ENCODE measurements at places on chromosomes 2 and 18. TPM values are rescaled to one million over a fixed set of nuclear protein-coding genes. Genes with fewer than 3 reads are reported as not detected.

DNA sequence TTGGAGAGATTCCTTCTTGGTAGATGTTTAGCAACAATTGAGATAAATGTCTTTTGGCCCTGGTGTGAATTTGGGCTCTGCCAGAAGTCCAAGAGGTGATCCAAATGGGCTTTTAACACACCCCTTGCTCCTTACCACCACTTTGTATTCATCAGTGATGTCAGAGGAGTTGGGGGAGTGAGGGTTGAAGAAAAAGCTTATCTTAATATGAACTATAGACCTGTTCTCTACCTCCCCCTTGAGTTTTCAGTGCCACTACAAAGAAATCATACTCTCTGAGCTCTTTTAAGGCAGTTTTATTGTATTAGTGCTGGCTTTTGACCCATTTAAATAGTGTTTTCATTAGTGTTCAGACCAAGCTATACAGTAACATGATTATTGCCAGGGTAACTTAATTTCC, 229.1 kb downstream of the PHLPP1 start:
- no peak for DNase-seq

DNA sequence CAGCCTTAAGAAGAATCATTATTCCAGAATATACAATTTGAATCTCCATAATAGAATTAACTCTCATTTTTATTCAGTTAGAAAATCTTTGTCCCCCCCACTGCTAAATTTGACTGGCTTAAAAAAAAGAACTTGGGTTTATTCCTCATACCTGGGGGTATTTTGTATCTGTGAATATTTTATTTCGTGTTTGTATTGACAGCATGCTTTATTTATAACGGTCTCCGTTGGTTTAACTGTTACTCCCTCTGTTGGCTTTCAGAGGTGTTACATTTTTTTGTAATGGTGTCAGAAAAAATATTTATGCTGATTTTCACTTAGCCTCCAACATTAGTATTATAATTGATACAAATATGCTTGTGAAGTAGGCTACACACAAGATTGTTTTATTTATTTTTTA, 109.1 kb downstream of the HAUS1 start:
- peak; percentile 42 for DNase-seq

FSHR gene
- total RNA-seq = not detected

GREB1 gene
- total RNA-seq = 0.39 TPM

DLGAP1 gene
- total RNA-seq = 0.07 TPM

DNA sequence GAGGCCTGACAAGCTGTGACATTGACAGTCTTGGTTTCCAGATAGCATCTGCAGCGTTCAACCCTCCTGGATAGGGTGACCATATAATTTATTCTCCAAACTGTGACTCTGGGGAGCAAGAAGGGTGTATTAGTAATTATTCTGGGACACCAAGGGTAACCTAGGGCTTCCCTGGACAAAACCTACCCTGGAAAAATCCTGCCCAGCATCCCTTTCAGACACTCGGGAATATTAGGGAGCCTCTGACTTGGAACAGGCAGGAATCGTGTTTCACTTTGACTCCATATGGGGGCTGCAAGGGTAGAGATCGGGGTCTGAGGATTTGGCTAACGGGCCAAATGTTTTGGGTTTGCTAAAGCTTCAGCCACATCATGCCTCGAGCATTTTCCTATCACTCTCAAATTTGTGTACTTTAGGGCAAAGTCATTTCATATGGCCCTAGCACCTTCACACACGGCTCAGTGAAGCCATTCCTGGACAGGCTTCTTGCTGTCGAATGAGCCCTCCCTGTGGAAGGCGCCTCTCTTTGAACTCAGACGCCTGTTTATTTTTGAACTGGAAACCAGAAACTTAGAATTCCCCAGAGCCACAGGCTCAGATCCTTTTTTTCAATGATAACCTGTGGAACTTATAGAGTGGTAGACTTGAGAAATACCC, 129.9 kb downstream of the DDX1 start:
- no peak for DNase-seq

DNA sequence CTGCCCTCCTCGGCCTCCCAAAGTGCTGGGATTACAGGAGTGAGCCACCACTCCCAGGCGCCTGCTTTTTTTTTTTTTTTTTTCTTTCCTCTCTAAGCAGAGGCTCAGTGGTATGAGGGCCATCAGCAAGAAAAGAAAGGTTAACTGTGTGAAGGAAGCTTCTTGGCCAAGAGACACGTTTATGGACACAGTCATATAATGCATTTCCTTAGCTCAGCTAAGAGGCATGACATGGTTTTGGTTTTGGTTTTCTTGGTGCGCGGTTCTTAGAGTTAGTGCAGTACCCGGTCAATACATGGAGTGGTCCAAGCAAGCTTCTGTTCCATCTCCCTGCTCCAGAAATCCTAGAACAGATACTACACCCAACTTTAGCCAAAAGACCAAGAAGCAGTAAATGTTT, 42.6 kb downstream of the RALBP1 start:
- DNase-seq = no peak

- DNase-seq = no peak
Observed at GRCh38 chr18:61371111-61371510, 37.9 kb downstream of the CDH20 start.

GRCh38 chr2:66431846-66432587, 2.9 kb upstream of the MEIS1 start:
- no peak for DNase-seq

- no peak for DNase-seq
Observed at GRCh38 chr2:74516650-74517049, 2.4 kb downstream of the TLX2 start.

DNA sequence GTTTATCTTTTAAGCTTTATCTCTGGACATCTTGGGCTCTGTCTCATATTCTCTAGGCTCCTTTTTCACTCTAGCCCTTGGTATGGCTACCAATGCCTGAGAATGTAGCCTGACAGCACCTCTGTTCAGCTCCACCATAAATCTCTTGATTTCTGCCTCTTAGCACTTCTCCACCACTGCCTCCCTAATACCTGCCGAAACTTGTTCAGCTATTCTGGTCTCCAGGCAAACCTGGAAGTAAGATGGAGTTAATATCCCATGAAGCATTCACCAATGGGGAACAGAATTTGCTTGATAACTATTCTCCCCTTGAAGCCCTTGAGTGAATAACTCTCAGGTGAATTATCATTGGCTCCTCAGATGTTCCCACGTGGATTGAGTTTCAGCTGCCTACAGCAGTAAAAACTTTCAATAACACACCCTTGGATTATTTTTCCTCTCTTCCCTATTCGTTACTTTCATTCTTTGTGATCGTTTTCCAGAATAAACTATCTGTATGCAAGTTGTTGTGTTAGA, 145.6 kb downstream of the EVA1A start:
- DNase-seq = no peak

- no peak for DNase-seq
Observed at GRCh38 chr2:123961576-123961975, 63.5 kb upstream of the CNTNAP5 start.

CXCR1 gene
- 0.12 TPM for total RNA-seq

DNA sequence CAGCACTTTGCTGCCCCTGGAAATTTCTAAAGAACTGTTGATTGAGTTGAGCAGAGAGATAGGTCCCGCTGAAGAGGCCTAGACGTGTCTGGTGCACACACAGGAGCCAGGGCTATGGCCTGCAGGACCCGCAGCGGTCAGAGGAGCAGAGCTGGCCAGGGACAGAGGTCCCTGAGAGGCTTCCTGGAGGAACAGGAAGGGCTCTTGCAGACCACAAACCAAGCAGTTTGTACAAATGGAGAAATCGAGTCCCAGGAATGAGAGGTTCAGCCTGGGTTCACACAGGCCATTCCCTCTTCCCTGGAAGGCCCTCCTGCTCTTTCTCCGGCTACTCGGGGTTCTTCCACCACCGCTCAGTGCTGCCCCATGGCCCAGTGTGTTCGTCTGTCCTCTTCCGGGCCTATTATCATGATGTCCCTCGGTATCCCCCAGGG, 1.2 kb upstream of the BIN1 start:
- no peak for DNase-seq

- DNase-seq = no peak
Observed at GRCh38 chr18:51041677-51042352, 11.8 kb downstream of the SMAD4 start.

DNA sequence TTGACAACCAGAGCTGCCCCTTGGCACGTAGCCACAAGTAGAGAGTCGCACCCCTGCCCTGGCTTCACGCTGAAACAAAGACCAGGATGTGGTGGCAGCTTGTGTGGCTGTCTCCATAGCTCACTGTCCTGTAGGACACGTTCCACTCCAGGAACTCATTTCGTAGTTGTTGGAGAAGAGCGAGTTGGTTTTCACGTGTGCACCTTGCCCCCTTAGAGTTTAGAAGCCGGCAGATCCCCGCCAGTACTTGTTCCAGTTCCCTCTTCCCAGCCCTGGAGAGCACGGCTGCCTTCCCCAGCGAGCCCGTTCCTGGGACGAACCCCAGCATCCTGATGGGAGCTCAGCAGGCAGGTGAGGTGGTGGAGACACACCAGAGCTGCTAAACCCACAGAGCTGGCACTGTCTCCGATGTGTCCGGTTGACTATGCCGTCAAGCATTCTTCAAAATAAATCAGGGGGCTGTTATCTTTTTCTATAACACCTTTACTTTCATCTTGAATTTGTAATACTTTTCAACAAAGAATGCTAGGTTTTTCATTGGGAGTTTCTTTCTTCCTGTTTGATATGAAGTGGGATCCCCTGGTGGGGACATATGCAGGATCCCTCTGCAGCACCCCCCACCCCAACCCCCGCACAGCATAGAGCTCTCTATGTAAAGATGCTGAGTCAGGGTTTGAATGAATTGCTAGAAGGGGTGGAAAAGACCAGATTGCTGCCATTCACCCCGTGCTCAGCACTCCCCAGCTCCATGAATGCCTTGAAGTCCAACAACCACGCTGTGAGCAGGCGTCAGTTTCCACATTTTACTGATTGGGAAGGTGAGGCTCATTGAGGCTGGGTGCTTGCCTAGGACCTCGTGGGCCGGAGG, 44.5 kb downstream of the GREB1 start:
- DNase-seq = no peak

- DNase-seq = no peak
Observed at GRCh38 chr18:61651880-61652268, 240.9 kb downstream of the RNF152 start.

GRCh38 chr18:14769381-14769780, 21.4 kb downstream of the ANKRD30B start:
- DNase-seq = no peak

BBS5 gene
- 2.1 TPM for total RNA-seq

- no peak for DNase-seq
Observed at GRCh38 chr18:76615065-76615733, 120.2 kb upstream of the ZNF516 start.

TDRD15 gene
- total RNA-seq = 1.1 TPM

SIX3 gene
- total RNA-seq = not detected

- no peak for DNase-seq
Observed at GRCh38 chr2:61425605-61426155, 45.2 kb downstream of the USP34 start.

ALPP gene
- not detected for total RNA-seq

DNA sequence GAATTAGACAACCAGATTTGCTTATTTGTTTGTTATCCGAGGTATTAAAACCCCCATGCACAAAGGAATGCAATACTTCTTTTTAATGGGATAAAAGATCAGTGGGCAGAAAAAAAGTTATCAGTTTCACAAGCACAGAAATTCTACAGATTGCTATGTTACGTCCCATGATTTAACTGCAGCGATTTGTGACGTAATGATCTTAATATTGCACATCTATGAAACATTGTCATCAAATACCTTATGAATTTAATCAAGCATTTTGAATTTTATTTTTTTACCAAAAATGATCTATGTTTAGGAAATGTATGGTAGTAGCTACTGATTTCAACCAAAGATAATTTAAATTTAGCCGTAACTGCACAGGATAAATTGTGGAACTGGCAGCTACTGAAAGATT, 138.9 kb downstream of the FHOD3 start:
- DNase-seq = no peak

- DNase-seq = no peak
Observed at GRCh38 chr2:163353551-163353950, 382.3 kb downstream of the FIGN start.

PLGLB1 gene
- 16.9 TPM for total RNA-seq

DNA sequence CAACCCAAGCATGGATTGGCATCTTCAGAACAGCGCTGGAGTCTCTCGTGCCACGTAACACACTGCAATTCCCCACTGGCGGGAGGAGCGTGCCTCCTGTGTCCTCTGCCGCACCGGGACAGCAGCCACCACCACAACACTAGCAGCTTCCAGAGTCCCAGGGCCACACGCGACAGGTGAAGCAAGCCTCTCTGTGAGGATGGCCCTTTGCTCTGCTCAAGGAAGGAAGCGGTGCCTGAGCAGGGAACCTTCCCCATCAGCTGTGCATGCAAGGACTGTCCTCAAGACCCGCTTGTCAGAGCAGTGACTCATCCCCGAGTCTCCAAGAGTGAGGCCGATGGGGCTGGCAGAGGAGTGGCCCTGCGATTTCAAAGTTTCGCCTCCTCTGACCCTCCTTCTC, 44.0 kb downstream of the TTC32 start:
- DNase-seq = no peak

DNA sequence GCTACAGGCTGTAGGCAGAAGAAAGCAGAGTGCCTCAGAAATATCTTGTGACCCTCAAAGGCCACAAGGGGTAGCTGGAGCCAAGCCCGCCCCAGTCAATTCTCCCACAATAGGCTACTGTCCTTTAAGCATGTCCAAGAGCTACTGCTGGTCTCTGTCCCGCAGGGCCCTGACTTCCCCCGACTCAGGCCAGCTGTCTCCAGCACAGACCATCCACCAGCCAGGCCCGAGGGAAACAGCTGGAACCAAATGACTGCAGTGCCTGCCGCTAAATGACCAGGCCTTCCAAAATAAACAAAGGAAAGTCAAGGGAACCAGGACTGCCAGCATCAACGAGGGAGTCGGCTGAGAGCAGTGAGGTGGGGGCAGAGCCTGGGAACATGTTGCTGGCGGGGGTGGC, 36.7 kb downstream of the MCFD2 start:
- no peak for DNase-seq

DNA sequence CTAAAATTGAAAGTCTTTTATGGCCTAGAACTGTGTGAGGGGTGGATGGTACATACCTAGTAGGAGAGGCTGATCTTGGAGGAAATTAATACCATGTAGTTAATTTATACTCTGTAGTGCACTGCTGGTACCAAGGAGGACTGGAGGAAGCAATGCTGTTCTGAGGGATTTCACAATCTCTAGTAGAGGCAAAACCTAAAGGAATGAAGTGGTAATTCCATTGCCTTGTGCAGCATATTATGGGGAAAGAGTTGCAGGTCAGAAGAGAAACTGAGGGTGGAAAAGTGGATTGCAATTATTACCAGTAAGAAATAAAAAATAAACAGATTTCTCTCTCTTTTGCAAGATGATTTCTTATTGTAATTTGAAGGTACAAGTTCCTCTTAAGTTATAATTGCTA, 2.2 kb downstream of the ABI2 start:
- no peak for DNase-seq
